CD4-positive, alpha-beta T cell treated with Interleukin-10 for 1 hour (primary cell): ENCODE measurements at places on chromosomes 7 and 10.

DNA sequence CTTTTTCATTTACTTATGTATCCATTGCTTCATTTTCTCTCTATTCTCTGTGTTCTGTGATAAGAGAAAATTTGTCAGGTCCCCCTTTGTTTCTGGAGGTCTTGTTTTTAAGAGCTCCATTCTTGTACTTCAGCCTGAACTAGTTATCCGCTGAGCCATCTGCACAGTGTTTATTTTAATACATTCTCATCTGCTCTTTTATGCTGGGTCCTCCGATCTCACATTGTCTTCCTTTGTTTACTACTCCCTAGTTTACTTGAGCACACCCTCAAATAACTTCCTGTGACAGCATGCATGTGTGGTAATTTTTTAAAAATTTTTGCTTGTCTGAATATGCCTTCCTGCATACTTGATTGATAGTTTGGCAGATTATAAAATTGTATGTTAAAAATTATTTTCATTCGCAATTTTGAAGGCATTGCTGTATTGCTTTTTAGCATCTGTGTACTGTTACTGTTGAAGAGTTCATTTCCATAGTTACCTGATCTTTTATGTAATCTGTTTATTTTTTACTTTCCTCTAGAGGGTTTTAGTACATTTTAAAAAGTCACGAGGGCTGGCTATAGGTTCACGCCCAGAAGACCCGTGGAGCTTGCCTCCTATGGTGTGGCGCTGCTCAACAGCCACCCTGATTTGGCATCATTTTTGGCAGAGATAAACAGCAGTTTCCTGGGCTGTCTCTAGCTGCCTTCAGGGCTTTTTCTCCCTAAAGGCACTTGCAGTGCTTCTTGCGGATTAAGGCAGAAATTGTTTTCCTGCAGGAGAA is 31.9 kb downstream of the RSBN1L start:
- DNase-seq = peak; percentile 10

DNA sequence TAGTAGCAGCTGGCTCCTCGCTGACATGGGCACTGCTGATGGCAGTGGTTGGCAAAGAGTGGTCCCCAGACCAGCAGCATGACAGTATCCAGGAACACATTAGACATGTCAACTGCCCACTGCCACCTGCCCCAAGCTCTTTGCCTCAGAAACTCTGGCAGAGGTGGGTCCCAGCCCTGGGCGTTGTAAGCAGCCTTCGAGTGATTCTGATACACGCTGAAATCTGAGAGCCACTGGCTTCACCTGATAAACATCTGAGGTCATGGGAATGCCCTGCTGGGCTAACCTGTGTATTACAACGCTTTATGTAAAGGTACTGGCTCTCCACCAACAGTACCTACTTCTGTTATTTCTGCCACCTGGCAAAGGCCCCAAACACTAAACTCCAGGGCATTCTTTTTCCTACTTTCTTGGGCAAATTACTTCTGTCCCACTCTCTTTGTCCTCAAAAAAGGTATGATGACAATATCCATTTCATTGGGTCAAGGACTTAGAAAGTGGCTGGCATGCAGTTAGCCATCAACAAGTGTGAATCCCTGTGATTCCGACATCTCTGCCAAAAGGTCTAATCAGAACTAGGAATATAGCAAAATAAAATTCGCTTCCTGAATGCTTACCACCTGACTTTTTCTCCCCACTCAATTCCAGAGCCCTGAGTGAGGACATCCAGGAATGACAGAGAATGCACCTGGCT is 9.2 kb downstream of the SGMS1 start:
- peak; percentile 35 for DNase-seq

- no peak for DNase-seq
Measured at GRCh38 chr7:517774-518629, 1.6 kb downstream of the PDGFA start.

DNA sequence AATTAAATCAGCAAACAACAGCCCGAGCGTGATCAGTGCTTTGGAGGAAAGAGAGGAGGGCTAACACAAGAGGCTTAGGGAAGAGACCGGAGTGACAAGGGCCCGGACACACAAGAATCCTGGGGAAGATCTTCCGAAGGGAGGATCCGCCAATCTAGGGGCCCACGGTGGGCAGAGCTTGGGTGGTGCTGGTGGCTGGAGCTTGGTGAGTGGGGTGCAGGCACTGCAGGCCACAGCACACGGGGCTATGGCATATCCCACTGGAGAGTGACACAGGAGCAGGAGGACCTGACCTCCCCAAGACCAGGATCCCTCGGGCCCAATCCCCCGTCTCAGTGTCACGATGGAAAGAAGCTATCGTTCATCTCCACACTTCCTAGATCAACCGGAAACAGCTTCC is 471.3 kb upstream of the FOXK1 start:
- no peak for DNase-seq

DNA sequence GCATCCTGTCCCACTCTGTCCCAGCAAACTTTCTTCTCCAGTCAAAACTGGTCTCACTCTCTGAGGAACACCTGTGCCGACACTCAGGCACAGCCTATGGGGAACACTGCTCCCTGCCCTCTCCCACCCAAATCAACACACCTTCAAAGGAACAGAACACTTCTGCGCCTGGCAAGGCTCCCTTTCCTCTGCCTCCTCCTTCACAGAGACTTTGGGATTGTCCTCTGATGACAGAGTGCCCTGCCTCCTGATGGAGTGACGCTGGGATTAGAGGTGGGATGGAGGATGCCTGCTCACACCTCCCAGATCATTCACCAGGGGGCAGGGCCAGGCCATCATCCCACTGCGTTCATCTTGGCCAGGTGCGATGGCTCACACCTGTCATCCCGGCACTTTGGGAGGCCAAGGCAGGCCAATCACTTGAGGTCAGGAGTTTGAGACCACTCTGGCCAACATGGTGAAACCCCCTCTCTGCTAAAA is 26.5 kb downstream of the KLF6 start:
- DNase-seq = no peak
